ENCODE measurements at places on chromosomes 11 and 22. TPM values are rescaled to one million over a fixed set of nuclear protein-coding genes. Genes with fewer than 3 reads are reported as not detected.

- H3K4me1 ChIP-seq: no peaks in the 10 kb centered on the region
- DNase-seq: no peak
- H3K36me3 ChIP-seq: no peaks in the 10 kb centered on the region
- H3K27me3 ChIP-seq: no peaks in the 10 kb centered on the region
Measured at GRCh38 chr11:95268391-95268790, 37.4 kb upstream of the SESN3 start.

DNA sequence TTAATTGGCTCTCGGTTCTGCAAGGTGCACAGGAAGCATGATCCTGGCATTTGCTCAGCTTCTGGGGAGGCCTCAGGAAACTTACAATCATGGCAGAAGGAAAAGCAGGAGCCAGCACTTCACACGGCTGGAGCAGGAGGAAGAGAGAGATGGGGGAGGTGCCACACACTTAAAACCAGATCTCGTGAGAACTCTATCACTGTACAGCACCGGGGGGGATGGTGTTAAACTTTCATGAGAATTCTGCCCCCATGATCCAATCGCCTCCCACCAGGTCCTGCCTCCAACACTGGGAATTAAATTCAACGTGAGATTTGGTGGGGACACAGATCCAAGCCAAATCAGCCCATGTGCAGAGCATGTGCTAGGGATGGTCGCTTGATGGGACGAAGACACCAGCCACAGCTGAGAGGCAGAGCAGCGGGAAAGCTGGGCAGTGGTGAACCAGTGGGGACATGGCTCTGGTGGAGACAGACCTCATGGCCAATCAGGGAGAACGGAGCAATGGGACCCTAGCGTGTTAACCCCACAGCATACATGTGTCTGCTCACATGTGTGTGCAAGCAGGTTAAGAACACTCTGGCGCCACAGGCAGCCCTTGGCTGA lies 6.2 kb downstream of the TANGO2 start:
- no peaks in the 10 kb centered on the region for H3K27me3 ChIP-seq
- H3K27ac ChIP-seq: no peak overlapping the region
- peaks cover 12% of the 10 kb centered on the region for H3K4me1 ChIP-seq
- H3K36me3 ChIP-seq: peaks cover 5% of the 10 kb centered on the region

- no peaks in the 10 kb centered on the region for H3K27me3 ChIP-seq
- DNase-seq: peak; percentile 63
- H3K4me3 ChIP-seq: peak overlapping the region; percentile 62
- peak overlapping the region; percentile 89 for H3K27ac ChIP-seq
Measured at GRCh38 chr11:62574363-62575071, 826 bp upstream of the EEF1G start.

GRCh38 chr11:72750556-72751115 lies 1.6 kb downstream of the ARAP1 start:
- H3K27me3 ChIP-seq: no peaks in the 10 kb centered on the region
- no peaks in the 10 kb centered on the region for H3K4me1 ChIP-seq
- no peak overlapping the region for H3K27ac ChIP-seq
- H3K36me3 ChIP-seq: peaks cover 5% of the 10 kb centered on the region

- no peak overlapping the region for H3K27ac ChIP-seq
- no peaks in the 10 kb centered on the region for H3K36me3 ChIP-seq
- no peaks in the 10 kb centered on the region for H3K4me1 ChIP-seq
- H3K27me3 ChIP-seq: no peaks in the 10 kb centered on the region
Measured at GRCh38 chr11:120021391-120021953, 116.4 kb downstream of the TRIM29 start.

DNA sequence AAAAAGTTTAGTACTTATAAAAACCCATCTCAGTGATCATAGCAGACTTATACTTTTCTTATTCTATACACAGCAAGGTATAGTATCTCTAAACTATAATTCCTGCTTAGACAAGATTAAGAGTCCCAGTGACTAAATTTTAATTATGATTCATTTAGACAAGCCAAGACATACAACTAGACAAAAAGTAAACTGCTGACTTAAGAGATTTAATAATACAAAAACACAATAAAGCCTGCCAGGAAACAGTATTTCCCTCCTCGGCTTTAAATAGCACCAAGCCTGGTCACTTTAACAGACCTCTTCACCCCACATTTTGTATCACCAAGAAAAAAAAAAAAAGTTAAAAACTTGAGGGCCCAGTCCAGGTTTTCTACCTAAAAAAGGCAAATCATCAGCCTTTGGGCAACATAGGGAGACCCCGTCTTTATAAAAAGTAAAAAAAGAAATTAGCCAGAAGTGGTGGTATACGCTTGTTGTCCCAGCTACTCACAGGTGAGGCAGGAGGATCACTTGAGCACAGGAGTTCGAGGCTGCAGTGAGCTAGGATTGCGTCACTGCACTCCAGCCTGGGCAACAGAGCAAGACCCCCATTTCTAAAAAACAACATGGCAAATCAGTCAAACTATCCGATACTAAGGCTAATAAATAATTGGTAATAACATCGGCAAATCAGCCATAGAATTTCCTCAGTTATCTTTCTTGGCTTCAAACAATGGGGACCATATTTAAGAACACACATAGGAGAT lies 53.8 kb downstream of the SIK3 start:
- peaks cover 15% of the 10 kb centered on the region for H3K4me1 ChIP-seq
- no peak for DNase-seq
- H3K27ac ChIP-seq: no peak overlapping the region
- no peaks in the 10 kb centered on the region for H3K36me3 ChIP-seq

DNA sequence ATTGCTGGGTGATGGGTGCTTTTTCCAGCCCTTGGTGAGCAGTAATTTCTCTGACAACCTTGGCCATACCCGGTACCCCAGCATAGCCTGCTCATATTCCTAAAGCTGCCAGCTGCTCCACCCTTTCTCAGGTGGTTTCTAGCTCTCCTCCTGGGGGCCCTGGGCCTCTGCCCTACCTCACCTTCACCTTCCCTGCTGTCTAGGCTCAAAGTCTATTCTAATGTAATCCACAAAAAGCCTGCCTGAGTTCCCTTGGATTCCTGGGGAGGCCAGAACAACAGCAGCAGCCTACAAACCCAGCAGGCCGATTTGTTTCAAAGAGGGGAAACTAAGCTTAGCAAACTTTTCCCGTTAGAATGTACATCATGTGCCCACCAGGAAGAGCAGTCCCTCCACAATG lies 117.6 kb downstream of the DSCAML1 start:
- no peak for DNase-seq
- no peak overlapping the region for H3K4me3 ChIP-seq
- H3K36me3 ChIP-seq: no peaks in the 10 kb centered on the region
- H3K27ac ChIP-seq: peak overlapping the region; percentile 72
- H3K4me1 ChIP-seq: peaks cover 11% of the 10 kb centered on the region

DNA sequence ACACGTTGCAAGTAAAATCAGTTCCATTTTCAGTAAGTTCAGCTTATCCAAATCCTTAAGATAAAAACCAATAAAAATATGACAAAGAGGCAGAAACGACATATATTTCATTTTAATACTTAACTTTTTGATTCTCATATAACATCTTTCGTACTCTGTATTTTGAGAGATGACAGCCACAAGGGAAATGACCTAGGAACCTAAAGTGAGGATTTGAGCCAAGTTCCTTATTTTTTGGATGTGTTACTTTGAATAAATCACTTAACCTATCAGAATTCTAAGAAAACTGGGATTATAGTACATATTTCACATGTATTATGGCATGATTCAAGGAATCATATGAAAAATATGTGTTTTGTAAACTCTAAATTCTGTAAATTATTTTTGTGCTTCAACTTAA lies 143.6 kb upstream of the TRPC6 start:
- H3K4me1 ChIP-seq: no peaks in the 10 kb centered on the region
- no peak overlapping the region for H3K27ac ChIP-seq
- H3K4me3 ChIP-seq: no peak overlapping the region
- no peaks in the 10 kb centered on the region for H3K27me3 ChIP-seq
- no peaks in the 10 kb centered on the region for H3K36me3 ChIP-seq

- no peaks in the 10 kb centered on the region for H3K36me3 ChIP-seq
- no peak overlapping the region for H3K4me3 ChIP-seq
- no peaks in the 10 kb centered on the region for H3K4me1 ChIP-seq
- no peak for DNase-seq
Measured at GRCh38 chr11:70853068-70853769, 399.2 kb downstream of the SHANK2 start.

- H3K27me3 ChIP-seq: no peaks in the 10 kb centered on the region
- H3K36me3 ChIP-seq: no peaks in the 10 kb centered on the region
- no peak overlapping the region for H3K27ac ChIP-seq
- no peaks in the 10 kb centered on the region for H3K4me1 ChIP-seq
- no peak overlapping the region for H3K4me3 ChIP-seq
Measured at GRCh38 chr11:41519696-41520095, 60.2 kb upstream of the LRRC4C start.

- H3K27me3 ChIP-seq: no peaks in the 10 kb centered on the region
- DNase-seq: peak; percentile 71
- H3K36me3 ChIP-seq: no peaks in the 10 kb centered on the region
- peak within 1 kb of the TSS; percentile 79 for H3K4me3 ChIP-seq
Measured at GRCh38 chr22:26428515-26429457, at the start of gene ASPHD2. ASPHD2 (plus strand) TSS chr22:26429260; CDS start chr22:26433616, 4,356 bp downstream.

GRCh38 chr11:94532211-94532610 lies 11.5 kb upstream of the FUT4 start:
- H3K27me3 ChIP-seq: no peaks in the 10 kb centered on the region
- no peak overlapping the region for H3K27ac ChIP-seq
- H3K36me3 ChIP-seq: no peaks in the 10 kb centered on the region
- peaks cover 6% of the 10 kb centered on the region for H3K4me1 ChIP-seq

GRCh38 chr11:126331286-126331685 lies 24.2 kb upstream of the ST3GAL4 start:
- H3K4me1 ChIP-seq: peaks cover 6% of the 10 kb centered on the region
- no peaks in the 10 kb centered on the region for H3K36me3 ChIP-seq
- H3K27me3 ChIP-seq: no peaks in the 10 kb centered on the region
- peak; percentile 24 for DNase-seq

DNA sequence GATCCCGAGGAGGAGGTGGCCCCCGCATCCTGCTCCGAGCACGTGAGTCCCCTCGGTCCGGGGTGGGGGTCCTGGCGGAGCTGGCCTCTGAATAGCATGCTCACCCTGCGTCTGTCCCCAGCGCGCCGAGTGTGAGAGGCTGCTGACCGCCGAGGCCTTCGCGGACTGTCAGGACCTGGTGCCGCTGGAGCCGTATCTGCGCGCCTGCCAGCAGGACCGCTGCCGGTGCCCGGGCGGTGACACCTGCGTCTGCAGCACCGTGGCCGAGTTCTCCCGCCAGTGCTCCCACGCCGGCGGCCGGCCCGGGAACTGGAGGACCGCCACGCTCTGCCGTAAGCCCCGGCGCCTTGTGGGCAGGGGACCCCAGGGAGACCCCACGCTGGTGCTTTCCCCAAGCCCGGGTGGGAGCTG lies 3.5 kb downstream of the MUC2 start:
- H3K27me3 ChIP-seq: no peaks in the 10 kb centered on the region
- peak overlapping the region; percentile 32 for H3K4me3 ChIP-seq
- H3K36me3 ChIP-seq: no peaks in the 10 kb centered on the region
- DNase-seq: no peak

DNA sequence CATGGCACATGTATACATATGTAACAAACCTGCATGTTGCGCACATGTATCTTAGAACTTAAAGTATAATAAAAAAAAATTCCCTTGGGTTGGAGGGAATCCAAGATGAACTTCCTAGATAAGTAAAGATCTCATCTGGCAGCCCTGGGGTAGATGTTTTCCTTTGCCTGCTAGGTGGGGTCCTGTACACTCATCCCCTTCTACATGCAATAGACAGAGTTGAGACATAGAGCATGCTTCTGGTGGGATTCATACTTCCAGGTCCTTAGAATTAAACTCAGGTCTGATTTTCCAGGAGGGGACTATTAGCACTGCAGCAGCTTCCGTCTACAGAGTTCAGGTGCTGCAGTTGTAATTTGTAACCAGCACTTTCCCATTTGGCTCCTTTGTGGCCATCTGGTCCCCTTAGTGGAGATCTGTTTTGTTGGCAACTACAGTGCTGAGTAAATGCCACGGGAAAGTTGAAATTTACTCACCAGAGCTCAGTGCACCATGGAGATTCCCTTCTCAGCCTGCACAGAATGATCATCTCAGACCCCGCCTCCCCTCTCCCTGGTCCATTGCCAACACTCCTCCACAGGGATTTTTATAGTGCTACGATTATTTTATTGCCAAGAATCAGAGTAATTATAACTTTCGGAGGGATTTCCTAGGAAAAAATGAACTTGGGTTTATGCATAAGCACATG lies 220.1 kb upstream of the E2F8 start:
- no peak for DNase-seq
- H3K27ac ChIP-seq: no peak overlapping the region
- no peaks in the 10 kb centered on the region for H3K36me3 ChIP-seq
- no peaks in the 10 kb centered on the region for H3K27me3 ChIP-seq
- no peak overlapping the region for H3K4me3 ChIP-seq
- no peaks in the 10 kb centered on the region for H3K4me1 ChIP-seq

DNA sequence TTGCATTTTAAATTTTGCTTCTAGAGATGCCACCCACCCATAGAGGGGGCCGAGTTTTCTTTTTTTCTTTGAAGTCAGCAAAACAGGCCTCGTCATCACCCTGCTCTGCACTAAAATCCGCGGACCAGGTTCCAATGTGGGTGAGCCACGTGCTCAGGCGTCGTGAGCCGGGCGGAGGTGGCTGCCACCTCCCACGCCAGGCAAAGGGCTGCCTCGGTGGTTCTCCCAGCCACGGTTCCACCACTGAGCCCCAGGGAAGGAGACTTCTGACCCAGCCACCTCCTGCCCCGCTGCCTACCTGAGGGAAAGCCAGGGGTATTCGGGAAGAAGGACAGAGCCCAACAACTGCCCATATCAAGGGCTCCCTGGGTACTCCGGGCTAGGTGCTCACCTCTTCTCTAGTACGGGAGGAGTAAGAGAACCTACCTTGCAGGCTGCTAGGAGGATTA lies 45.3 kb downstream of the MN1 start:
- H3K27me3 ChIP-seq: no peaks in the 10 kb centered on the region
- H3K4me3 ChIP-seq: no peak overlapping the region
- no peaks in the 10 kb centered on the region for H3K36me3 ChIP-seq
- H3K4me1 ChIP-seq: no peaks in the 10 kb centered on the region
- no peak for DNase-seq

- H3K27ac ChIP-seq: no peak overlapping the region
- H3K4me3 ChIP-seq: no peak overlapping the region
- no peaks in the 10 kb centered on the region for H3K27me3 ChIP-seq
- no peaks in the 10 kb centered on the region for H3K36me3 ChIP-seq
- DNase-seq: no peak
- H3K4me1 ChIP-seq: no peaks in the 10 kb centered on the region
Measured at GRCh38 chr11:27757953-27758352, 57.7 kb upstream of the BDNF start.

DNA sequence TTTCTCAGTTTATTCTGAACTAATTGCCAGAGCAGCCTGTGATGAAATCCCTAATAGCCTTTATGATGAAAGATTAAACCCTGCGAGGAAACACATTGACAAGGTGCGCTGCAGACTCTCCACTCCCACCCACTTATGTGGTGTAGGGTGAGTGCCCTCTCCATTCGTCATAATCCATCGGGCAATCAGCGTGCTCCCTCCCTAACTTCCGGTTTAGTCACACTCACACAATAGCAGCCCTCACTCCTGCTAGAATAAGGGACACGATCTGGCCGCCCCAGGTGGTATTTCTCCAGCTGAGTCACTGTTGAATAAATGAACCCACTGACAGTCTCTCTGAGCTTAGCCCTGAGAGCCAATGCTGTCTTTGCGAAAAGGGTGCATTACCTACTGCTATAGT lies 188.3 kb downstream of the OPCML start:
- no peak overlapping the region for H3K4me3 ChIP-seq
- H3K27ac ChIP-seq: no peak overlapping the region
- no peaks in the 10 kb centered on the region for H3K4me1 ChIP-seq
- H3K27me3 ChIP-seq: no peaks in the 10 kb centered on the region

Gene SAA4
- not detected for total RNA-seq

Gene SLC22A6
- not detected for total RNA-seq

Gene MFRP
- total RNA-seq: not detected

Gene HIC2
- total RNA-seq: 5.0 TPM

Gene OR5T3
- not detected for total RNA-seq

Gene OR51B4
- total RNA-seq: not detected

Gene CNTN5
- not detected for total RNA-seq

Gene TSGA10IP
- not detected for total RNA-seq

Gene OR2AT4
- total RNA-seq: not detected

Gene OR4X1
- total RNA-seq: not detected

Gene CD6
- 4.2 TPM for total RNA-seq

Gene C1QTNF5
- 13.0 TPM for total RNA-seq

All from Peyer's patch (tissue), 4 donors.